ENCODE measurements at places on chromosomes 3 and 15.

DNA sequence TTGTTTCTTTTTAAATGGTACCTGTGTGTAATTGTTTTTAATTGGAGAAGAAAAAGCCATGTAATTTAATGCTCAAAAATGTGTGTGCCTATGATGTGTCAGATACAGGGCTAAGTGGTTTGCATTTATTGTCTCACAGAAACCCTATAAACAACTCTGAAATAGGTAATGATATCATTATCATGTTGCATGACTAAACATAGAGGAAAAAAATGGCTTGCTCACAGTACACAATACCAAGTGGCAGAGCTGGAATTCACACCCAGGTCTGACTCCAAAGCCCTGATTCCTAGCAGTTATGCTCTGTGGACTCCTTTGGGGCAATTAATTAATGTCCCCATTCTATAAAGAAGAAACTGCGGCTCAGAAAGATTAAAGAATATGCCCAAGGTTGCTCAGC lies 237.4 kb upstream of the TRIM42 start:
- DNase-seq, result no peak

- no peak for DNase-seq
Observed at GRCh38 chr15:24966364-24967103, 11.7 kb downstream of the SNRPN start.

GRCh38 chr3:185087419-185087818 lies 65.4 kb downstream of the C3orf70 start:
- DNase-seq, result no peak

- no peak for DNase-seq
Observed at GRCh38 chr3:39870706-39871105, 61.3 kb downstream of the MYRIP start.

DNA sequence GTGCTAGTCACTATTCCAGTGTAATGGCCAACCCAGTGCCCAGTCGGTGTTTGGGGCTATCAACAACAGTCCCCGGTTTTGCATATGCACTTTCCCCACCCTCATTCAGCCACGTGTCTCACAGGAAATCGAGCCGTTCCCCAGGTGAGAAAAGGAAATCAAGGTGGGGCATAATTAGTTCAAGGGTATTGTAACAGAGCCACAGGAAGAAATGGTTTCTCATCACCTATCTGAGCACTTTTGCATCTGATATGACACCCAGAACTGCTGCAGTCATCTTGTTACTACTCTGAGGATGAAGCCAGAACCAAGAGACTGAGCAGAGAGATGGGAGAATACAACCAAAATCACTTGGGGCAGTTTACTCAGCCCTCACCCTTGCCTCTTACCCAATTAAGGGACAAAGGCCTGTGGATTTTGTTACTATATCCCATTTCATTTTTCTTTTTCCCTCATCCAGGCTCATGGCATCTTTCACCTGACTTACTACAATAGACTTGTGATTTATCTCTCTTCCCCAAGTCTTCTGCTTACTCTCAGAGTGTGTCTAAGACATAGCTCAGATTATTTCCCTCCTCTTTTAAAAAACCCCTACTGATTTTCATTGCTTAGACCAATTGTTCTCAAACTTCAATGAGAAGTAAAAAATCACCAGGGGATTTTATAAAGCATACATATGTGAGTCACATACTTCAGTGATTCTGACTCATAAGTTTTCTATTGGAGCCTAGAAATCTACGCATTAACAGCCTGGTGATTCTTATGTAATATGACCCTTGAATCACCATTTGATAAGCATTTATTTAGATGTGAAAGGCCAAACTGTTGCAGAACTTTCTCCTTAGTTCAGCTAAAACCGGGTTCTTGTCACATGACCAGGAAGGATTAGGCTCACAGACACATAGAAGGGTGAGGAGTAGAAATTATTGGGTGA lies 40.5 kb downstream of the TRAT1 start:
- peak; percentile 30 for DNase-seq

DNA sequence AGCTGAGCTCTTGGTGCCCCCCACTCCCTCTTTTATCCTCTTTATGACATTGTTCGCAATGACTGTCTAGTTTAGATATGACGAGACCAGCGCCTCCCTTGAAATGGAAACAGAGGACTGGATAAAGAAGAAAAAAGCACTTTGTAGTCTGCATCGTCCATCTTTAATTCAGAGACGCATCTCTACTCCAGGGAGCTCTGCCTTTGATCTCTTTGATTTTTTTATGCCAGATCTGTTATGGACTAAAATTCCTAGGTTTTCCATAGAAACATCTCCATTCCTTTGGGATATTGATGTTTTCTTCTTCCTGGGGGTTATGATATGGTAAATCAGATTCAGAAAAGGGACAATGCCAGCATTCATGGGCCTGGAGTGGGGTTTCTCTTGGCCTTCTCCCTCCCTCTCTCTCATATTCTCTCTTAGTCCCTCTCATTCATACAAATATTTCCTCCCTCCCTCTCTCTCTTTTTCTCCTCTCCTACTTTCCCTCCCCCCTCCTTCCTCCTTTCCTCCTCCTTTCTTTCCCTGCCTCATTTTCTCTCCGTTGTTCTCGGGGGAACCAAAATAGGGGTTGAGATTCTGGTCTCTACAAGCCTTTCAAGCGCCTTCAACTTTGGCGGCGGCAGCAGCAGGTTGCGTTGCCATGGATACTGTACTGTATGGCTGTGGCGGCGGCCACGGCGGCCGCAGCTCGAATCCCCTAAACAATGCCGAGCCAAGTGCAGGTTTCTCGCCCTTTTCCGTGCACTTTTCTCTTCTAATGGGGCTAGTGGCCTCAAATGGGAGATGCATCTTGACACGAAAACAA lies 45.5 kb downstream of the ZIC4 start:
- DNase-seq, result no peak

- no peak for DNase-seq
Observed at GRCh38 chr3:16130066-16130465, 44.4 kb upstream of the GALNT15 start.

GRCh38 chr3:195763843-195764825 lies 43.4 kb downstream of the MUC20 start:
- no peak for DNase-seq

- DNase-seq, result no peak
Observed at GRCh38 chr3:43343185-43343584, 56.8 kb downstream of the SNRK start.

GRCh38 chr15:68581725-68582124 lies 2.9 kb downstream of the CORO2B start:
- no peak for DNase-seq

- DNase-seq, result peak; percentile 32
Observed at GRCh38 chr3:127915115-127915936, at the start of gene KBTBD12. KBTBD12 (plus strand) TSS chr3:127915232; CDS start chr3:127923062, 7,830 bp downstream.

DNA sequence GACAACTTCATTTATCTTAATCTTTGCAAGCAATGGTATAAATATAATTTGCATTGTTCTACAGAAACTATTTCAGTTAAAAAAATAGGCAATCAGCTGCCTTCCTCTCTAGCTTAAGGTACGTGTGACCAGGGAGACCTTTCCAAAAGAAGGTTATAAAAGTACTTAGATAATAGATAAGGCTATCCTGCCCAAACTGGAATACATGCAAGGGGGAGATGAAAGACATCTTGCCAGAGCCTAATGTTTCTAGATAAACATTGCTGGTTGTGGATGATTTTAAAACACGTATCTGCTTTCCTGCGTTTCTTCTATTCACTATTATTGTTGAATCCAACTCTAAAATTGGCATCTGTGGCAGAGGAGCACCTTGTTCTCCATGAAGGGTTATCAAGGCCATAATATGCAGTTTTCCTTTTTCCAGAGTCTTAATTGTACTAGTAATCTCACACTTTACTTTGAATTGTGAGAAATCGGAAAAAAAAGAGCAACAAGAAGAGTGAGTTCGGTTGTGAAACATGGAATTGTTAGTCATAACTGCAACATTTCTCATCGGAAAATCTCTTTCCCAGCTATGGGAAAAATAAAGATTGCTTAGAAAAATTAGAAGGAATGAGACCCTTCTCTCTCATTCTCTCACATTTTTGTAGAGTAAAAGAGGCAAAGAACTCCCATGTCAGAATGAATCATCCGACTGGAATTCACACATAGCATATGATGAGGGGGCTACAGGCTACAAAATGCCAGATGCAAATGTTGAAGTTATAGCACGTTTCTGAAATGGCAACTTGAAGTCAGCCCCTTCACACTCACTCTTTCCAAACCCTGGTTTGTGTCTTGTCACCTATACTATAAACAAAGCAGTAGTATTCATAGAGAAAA lies 936.1 kb upstream of the NR2F2 start:
- DNase-seq, result no peak

DNA sequence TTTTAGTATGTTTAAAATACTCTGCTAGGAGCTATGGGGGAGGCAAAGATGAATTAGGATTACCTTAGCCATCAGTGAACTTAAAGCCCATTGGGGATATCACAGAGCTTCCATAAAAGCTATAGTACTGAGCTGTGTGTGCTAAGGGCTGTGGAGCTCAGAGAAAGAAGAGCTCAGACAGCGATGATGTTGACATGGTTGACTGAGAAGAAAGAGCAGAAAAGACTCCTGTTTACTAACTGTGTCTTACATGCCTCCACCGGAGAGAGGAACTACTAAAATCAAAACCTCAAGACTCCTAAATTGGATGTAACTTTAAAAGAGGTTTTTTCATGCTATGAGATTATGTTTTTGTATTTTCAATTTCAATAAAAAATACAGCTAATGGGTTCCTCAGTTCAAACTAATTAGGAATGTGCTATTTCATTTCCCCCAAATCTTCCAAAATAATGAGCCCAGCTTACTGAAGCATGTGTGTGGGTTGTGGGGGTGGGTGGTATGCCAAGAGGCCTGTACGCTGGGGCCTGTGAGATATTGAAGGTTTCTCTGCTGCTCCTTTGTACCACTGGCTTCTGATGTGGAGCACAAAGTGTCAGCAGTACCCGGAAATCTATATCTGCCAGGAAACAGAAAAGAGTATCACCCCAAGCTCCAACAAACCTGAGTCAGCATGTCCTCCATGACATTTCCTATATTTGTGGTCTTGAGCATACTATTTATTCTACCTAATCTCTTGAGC lies 22.7 kb downstream of the DGKG start:
- no peak for DNase-seq

DNA sequence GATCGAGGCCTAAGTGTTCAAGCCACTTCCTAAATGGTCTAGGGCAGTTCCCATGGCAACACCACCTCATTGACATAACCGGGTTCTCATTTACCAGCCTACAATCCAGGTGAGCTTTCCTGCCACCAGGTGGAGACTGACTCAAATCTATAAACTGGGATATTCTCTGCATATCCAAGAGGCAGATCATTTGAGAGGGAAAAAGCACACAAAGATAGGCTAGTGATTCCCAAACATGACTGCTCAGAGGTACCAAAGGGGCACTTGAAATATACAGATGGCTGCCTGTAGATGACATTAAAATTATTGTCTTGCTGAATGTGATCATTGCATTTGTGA lies 141.3 kb upstream of the PROK2 start:
- DNase-seq, result peak; percentile 44

GRCh38 chr3:54968546-54969172 lies 40.8 kb upstream of the LRTM1 start:
- DNase-seq, result no peak

DNA sequence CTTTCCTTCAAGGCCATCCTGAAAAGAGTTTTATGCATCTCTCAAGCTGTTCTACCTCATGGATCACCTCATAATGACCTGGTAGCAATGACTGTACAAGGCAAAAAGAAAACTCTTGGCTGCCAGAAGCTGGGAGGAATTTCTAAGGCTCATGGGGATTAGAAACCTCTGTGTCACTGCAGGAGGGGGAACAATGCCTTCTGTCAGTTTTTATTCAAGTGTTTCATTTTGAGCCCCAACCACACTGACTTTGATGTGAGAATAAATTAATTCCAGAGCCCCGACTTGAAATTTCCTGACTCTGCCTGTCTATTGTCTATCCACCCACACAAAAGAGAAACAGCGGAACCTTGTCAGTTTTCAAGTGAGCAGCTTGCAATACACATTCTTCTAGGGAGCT lies 58.7 kb upstream of the MRPL3 start:
- DNase-seq, result no peak

- peak; percentile 79 for DNase-seq
Observed at GRCh38 chr3:141796081-141796888, 33.1 kb downstream of the GRK7 start.

GRCh38 chr15:63514531-63514943 lies 10.1 kb downstream of the USP3 start:
- DNase-seq, result no peak

DNA sequence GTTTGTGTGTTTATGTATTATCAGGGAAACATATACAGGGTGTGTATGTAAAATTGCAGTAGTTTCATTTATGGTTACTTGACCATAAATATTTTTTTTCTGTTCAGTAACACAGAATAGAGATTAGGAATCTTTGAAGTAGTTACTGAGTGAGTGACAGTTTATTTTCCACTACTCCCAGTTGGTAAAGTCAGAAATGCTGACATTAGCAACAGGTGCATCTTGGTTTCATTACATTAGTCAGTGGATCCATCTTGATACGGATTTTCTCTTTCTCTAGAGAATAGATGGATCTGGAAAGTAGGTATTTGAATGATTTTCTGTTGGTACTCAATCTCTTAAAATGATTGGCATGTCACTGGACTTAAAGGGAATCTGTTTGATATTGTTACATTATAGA lies 6.0 kb downstream of the UBE2E2 start:
- no peak for DNase-seq

- no peak for DNase-seq
Observed at GRCh38 chr3:186090901-186091300, 18.0 kb downstream of the ETV5 start.

GRCh38 chr3:197478746-197479668 lies 76.8 kb downstream of the BDH1 start:
- no peak for DNase-seq

DNA sequence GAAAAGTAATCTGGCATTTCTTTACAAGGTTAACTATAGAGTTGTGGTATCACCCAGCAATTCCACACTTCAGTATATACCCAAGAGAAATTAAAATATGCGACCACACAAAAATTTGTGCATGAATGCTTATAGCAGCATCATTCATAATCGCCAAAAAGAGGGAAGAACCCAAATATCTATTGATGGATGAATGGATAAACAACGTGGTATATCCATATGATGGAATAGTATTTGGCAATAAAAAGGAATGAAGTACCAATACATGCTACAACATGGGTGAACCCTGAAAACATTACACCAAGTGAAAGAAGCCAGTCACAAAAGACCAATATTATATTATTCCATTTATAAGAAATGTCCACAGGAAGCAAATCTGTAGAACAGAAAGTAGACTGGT lies 8.6 kb upstream of the SKOR1 start:
- DNase-seq, result no peak

DNA sequence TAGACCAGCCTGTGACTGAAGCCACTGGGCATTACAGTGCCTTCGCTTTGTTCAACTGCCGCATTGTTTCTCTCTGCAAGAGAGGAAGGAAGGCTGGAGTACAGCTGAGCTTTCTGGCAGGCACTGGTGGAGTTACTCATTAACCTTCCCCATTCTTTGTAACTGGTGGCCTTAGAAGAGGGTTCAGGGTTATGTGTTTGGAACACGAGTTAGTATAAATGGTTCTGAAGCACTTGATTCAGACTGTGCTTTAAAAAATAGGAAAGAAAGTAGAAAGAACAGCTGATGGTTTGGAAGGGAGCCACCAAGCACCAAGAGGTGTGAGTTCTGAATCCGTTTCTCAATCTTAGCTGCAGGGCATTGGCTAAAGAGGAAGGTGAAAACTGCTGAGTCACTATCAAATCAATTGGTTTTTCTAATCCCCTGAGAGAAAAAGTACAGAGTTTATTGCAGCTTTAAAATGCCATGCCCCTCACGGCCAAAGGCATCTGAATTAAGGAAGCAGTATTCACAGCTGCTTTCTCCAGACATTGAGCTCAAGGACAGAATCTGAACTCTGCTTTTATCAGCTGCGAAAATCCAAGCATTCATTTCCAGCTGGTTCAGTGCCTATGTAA lies 3.6 kb downstream of the HGD start:
- DNase-seq, result no peak

Data from GM13976 (cell line).